ENCODE measurements at places on chromosomes 1 and 21.

DNA sequence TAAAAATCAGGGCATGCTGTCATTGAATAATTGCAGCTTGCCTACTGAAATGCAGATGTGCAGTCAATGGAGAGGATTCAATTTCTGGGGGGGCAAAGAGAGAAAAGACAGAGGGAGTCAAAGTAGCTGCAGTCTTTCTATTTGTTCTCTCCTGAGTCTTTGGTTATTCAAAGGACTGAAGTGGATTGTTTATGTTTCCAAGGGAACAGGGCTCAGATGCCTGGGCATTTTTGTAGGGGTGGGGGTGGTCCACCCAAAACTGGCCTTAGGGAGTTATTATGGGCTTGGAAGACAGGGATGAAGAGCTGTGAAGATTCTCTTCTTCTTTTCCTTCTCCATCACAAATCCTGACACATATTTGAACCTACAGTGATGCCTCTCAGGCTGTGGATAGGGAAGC lies 408.8 kb upstream of the DAB1 start:
- no peak for DNase-seq

DNA sequence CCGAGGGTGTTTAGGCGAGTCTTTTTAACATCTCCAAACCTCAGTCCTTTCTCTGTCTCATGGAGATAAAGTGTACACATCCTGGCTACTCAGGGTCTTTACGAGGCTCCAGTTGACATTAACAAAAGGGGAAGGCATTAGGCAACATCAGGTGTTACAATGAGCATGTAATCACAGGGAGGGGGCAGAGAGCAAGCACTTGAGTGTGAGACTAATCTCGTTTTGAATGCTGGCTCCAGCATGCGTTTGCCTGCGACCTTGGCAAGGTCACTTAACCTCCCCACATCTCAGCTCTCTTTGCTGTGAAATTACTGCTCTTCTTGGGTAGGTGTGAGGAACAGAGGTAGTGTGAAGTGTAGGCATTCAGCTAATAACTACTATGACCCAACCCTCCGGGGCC lies 3.1 kb downstream of the TNNT2 start:
- no peak for DNase-seq

- DNase-seq: no peak
Measured at GRCh38 chr21:25390701-25391100, 216.6 kb downstream of the MRPL39 start.

GRCh38 chr1:39727932-39728317 lies 10.8 kb upstream of the PPIE start:
- no peak for DNase-seq

- no peak for DNase-seq
Measured at GRCh38 chr1:229537894-229538293, 20.6 kb downstream of the ABCB10 start.

- DNase-seq: no peak
Measured at GRCh38 chr1:197976368-197976767, 59.2 kb downstream of the LHX9 start.

DNA sequence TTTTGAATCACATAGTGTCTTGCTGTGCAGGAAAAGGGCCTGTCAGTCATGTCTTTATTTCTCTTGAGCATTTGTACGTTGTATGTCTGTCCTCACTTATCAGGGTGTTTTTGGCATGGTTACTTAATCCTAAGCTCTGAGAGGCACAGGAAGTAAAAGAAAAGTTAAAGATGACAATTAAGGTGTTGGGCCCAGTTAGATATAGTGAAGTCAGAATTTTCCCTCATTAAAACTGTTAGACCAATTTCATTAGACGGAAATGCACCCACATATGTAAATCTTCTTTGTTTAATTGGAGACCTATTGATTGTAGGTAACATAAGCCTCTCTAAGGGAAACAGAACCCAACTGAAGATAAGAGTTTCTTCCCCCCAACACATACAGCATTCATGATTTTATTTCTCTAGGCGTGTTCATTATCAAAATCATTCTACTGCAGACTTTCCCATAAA lies 21.9 kb downstream of the NFIA start:
- DNase-seq: no peak

DNA sequence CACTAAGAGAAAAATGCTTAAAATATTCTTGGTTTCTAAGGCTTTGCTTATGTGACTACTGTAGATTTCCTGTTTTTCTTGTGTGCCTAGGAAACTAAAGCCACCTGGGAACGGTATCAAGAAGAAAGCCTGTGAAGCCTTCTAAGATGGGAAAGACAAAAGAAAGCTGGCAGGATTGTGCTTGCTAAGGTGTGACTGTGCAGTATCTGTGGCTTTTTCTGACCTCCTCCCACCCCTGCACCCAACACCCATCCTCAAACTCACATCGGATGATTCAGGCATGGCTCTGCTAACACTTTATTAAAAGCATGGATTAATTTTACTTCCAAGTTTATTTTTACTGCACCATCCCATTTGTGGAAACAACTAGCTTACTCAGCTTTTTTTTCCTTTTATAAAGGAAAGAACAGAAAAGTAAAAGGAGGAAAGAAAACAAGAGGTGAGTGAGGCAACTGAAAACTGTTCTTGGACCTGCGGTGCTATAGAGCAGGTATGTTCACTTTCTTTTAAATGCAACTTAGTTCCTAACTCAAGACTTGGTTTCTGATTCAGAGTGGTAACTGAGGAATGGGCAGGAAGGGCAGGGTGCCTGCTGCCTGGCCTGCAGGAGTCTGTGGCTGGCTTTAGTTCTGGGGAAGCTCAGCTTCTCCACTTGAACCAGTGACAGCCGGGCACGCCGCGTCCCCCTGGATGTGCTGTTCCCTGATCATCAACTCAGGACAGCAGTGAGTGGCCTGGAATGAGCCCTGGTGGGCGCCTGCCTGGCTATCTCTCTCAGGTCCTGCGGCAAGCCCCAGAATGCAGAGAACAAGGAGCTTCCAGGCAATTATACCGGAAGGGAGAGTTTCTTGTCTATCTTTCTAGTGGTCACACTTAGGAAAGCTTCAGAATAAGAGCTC lies at the start of gene GBP6:
TSS of gene GBP6 (plus strand) at position 422 of the 899 bp plus-strand sequence. CDS start 4,493 bp downstream, outside the sequence.
- DNase-seq: no peak

DNA sequence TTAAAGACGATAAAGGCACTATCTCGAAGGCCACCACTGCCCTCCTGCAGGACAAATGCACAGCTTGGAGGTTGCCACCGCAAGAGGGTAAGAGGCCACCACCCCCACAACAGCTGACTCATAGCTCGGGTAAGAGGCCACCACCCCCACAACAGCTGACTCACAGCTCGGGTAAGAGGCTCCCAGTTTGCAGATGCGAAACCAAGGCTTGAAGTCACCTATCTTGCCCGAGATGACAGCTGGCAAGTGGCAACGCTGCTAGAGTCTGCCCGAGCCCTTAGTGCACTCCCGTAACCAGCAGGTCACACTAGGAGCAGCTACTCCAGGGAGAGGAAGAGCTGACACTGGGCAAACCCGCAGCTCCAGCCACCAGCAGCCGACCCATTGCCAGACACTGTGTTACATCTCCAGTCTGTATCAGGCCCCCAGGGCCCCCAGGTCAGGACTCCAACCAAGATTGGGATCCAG lies 17.1 kb upstream of the SPSB1 start:
- DNase-seq: peak; percentile 69

DNA sequence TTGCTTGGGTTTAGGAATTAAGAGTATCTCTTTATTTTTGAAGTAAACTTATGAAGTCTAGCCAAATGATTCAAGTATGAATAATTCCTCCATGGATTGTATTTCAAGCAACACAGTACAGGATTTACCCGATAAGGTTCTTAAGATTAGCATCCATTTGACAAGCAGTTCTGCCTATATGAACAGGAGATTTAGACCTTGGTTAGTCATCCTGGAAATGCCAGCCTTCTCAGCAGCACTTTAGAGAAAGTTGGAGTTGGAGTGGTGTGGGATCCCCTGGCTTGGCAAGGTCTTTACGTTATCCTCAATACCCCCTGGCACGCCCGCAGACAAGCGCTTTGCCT lies 1.6 kb downstream of the BCAR3 start:
- no peak for DNase-seq

- DNase-seq: no peak
Measured at GRCh38 chr1:228988664-228989063, 253.4 kb downstream of the RHOU start.

- no peak for DNase-seq
Measured at GRCh38 chr1:89129911-89130310, 4.0 kb upstream of the GBP2 start.

DNA sequence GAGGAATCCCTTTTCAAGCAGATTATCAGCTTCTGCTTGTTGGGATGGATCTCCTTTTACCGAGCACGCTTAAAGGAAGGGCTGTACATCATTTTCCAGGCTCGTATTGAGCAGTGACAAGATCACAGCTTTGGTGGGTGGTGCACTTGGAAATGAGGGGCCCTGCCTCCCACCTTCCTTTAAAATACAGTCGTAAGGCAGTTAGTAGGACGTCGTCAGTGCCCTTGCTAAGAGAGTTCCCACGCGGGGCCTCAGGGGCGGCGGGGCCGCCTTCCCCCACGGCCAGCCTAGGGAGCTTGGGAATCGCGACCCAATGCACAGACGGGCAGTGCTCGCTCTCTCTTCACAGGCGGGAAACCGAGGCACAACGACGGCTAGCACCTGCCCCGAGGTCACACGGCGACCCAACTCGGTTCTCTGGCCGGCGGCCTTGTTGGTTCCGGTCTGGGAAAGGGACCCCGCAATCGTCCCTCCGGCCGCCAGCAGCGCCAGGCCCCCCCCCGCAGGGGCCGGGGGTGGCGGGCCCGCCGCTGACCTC lies 58.6 kb downstream of the H3-3A start:
- no peak for DNase-seq

DNA sequence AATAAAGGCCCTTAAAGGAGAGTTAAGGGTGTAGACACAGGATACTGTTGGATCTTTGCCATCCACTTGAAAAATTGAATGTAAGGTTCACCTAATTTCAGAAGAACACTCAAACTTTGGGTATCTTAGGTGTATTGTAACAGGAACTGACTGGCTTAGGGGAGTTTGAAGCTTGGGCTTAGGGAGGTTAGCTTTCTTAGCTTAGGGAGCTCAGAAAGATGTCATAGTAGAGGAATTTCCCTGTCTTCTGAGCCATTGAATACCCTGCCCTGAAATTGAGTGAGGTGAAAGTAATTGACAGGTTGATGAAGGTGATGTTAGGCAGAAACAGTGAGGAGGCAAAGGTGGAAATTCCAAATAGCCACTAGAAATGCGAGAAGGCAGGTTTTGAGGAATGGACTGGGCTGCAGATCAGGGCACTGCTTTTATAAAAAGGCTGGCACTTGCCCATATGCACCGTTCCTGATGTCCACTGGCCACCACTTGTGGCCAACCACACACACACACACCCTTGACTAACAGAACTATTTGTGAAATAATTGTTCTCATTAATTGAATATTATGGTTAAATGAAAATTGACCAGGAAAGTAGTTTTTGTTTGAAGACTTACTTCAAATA lies 16.5 kb downstream of the BACH1 start:
- DNase-seq: no peak

DNA sequence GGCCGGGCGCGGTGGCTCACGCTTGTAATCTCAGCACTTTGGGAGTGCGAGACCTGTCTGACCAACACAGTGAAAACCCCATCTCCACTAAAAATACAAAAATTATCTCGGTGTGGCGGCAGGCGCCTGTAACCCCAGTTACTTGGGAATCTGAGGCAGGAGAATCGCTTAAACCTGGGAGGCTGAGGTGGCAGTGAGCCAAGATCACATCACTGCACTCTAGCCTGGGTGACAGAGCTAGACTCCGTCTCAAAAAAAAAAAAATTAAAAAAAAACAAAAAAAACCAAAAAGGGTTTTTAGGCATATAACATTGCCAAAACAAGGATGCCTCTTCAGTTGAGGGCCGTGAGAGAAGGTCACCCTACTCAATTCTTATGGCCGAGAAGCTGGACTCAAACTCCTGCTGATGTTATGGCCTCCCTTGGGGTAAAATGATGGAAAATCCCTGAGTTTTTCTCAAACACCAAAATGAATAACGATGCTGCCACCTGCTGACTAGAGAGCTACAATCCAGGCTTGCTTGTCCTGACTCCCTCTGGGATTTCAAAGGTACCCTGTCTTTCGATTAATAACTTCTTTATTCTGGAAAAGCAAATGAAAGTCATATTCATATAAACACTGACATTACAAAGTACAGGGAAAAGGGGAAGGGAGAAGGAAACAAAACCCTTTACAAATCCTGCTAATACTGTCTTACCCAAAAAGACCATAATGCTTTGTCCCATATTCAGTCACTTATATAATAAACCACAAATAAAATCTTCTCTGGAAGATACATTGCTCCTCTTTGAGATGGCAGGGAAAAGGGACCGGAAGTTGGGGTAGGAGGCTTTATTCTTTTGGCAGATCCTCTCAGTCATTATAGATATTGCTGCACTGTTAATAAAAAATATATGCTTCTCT lies 10.7 kb downstream of the RAB42 start:
- no peak for DNase-seq

- DNase-seq: no peak
Measured at GRCh38 chr1:113255038-113255719, 135.1 kb upstream of the MAGI3 start.

- no peak for DNase-seq
Measured at GRCh38 chr1:108194051-108194450, 6.1 kb downstream of the SLC25A24 start.

- peak; percentile 26 for DNase-seq
Measured at GRCh38 chr1:153921803-153922075, 1.0 kb downstream of the GATAD2B start.

DNA sequence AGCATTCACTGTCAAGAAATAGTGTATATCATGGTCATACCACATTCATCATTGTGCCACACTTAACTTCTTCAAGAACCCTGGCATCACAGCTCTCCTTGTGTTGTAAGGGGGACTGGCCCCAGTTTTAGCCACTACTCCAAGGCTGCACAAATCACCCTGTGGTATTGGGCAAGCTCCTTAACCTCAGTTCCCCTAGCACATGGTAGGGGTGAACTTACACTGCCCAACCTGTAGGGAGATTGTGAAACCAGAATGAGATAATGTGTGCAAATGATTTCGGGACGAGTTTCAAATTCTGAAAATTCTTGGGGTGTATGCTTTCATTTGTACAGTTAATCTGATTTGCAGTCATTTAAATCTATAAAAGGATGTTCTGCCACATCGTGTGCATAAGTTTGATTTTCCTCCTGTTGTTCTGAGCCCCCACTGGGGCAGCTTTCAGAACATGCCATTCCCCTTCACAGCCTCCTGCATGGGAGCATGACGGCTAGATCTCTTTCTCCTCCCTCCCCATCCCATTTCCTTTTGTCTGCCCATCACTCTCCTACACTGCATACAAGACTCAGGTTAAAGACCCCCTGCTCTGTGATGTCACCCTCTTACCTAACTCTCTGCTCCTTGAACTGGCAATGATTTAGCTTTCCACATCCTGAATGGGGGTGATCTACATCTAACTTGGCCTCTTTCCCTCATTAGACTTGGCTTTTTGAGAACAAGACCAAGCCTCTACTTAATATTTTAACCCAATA lies 290.3 kb downstream of the CHRM3 start:
- no peak for DNase-seq

Measured in activated naive CD8-positive, alpha-beta T cell treated with anti-CD3 and anti-CD28 coated beads, Interleukin-2, amount 50 U/mL, for 24 hours (primary cell).